WTC11 (cell line): ENCODE measurements at places on chromosomes 3 and 15. TPM values are rescaled to one million over a fixed set of nuclear protein-coding genes. Genes with fewer than 3 reads are reported as not detected.

DNA sequence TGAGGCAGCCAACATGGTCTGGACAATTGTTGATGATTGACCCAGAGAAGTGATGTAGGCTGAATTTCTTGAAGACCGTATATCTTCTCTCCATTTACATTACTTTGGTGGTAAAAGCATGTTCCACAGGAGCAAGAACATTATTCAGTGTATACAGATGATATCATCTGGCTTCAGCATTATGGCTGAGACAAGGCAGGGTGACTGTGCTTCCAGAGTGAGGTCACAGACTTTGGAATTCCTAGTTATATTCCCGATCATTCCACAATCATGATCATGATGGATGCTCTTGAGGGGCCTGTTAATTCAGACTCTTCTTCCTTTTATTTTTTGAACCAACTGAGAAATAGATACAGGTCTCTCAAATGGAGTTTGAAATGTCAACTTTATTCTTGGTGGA is 19.0 kb downstream of the PLS1 start:
- no peaks in the 10 kb centered on the region for H3K36me3 ChIP-seq
- H3K4me3 ChIP-seq, result no peak overlapping the region

DNA sequence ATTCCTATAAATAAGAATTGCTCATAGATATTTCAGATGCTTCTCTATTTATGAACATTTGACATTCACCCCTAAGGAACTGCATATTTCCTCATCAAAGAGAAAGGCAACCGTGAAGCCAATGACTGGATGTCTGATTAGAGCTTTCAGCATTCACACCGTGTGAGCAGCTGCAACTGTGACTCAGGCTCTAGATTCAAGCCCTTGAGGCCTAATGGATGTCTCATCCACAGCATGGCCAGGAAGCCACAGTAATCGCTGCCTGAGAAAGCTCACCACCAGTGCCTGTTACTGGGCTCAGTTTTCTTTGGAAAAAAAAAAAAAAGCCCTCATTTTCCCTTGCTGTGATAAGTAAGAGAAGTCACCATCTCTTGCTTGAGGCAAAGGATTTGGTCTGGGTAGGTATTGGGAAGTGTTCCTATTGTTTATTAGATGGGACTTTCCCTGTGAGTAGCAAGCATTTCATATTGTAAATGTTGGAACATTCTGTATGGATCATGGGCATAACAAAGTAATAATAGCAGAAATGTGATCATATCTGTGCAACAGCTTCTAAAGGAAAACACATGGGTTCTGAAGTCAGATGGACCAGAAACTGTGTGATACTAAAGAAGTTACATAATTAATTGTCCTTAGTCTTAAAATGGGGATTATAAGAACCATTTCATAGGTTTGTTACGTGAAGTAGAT is 783.7 kb downstream of the AGBL1 start:
- H3K27me3 ChIP-seq, result no peaks in the 10 kb centered on the region
- H3K36me3 ChIP-seq, result no peaks in the 10 kb centered on the region
- DNase-seq, result no peak
- no peaks in the 10 kb centered on the region for H3K4me1 ChIP-seq
- no peak overlapping the region for H3K27ac ChIP-seq

- no peak overlapping the region for H3K4me3 ChIP-seq
- DNase-seq, result peak; percentile 95
- no peaks in the 10 kb centered on the region for H3K36me3 ChIP-seq
These were observed 18.8 kb upstream of the SSUH2 start for GRCh38 chr3:8663177-8664061.

GRCh38 chr3:9955067-9955502 is 2.9 kb upstream of the PRRT3 start:
- no peaks in the 10 kb centered on the region for H3K36me3 ChIP-seq
- H3K27ac ChIP-seq, result no peak overlapping the region
- peaks cover 30% of the 10 kb centered on the region for H3K4me1 ChIP-seq
- peaks cover 26% of the 10 kb centered on the region for H3K27me3 ChIP-seq
- peak; percentile 48 for DNase-seq
- H3K4me3 ChIP-seq, result no peak overlapping the region

Gene ADAMTS17
- total RNA-seq, result 1.8 to 2.8 TPM (median 2.2 TPM) in 3 replicates

Gene CLRN1
- total RNA-seq, result not detected in 3 replicates

Gene HMCES
- 44.0 to 49.5 TPM (median 47.7 TPM) in 3 replicates for total RNA-seq

Gene RTP3
- not detected in 3 replicates for total RNA-seq

Gene SYNPR
- total RNA-seq, result 0.78 to 1.4 TPM (median 0.85 TPM) in 3 replicates
